ENCODE measurements at places on chromosomes 2 and 18. TPM values are rescaled to one million over a fixed set of nuclear protein-coding genes. Genes with fewer than 3 reads are reported as not detected.

Gene ZBTB7C
- total RNA-seq = 0.37 TPM

Gene ACOXL
- total RNA-seq = 5.5 TPM

DNA sequence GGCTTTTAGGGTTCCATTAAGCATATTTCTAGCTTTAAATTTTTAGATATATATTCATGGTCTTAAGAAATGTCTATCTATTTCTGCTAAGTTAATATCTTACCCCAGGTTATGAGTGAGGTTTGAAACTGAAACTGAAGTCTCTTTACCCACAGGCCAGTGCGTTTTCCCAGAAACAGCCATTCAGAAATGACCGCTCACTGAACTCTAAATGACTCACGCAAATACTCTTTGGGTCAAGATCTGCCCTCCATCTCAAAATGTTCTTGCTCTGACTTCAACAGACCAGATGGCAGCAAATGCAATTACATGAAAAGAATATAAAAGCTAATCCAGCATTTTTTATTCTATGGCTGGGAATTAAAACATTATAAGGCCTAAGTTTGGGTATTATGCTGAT, 315.2 kb downstream of the TDRD15 start:
- no peaks in the 10 kb centered on the region for H3K36me3 ChIP-seq
- no peak overlapping the region for H3K4me3 ChIP-seq
- DNase-seq = no peak
- no peak overlapping the region for H3K27ac ChIP-seq

GRCh38 chr2:143451642-143452281, 322.5 kb downstream of the ARHGAP15 start:
- H3K4me3 ChIP-seq = no peak overlapping the region
- H3K27ac ChIP-seq = no peak overlapping the region
- H3K36me3 ChIP-seq = no peaks in the 10 kb centered on the region
- DNase-seq = no peak
- H3K4me1 ChIP-seq = no peaks in the 10 kb centered on the region
- H3K27me3 ChIP-seq = no peaks in the 10 kb centered on the region

Data from HCT116 (cell line).